ENCODE measurements at places on chromosomes 2 and 18. TPM values are rescaled to one million over a fixed set of nuclear protein-coding genes. Genes with fewer than 3 reads are reported as not detected.
A peak's percentile ranks its signal among the peaks of the same experiment; 100 is the strongest.

The SMAD7 gene
- 10.7 TPM for polyA plus RNA-seq

The CD302 gene
- 14.3 TPM for polyA plus RNA-seq

The HOXD13 gene
- polyA plus RNA-seq = 0.05 TPM

GRCh38 chr2:198698230-198698629 lies 759.5 kb downstream of the SATB2 start:
- DNase-seq = no peak

DNA sequence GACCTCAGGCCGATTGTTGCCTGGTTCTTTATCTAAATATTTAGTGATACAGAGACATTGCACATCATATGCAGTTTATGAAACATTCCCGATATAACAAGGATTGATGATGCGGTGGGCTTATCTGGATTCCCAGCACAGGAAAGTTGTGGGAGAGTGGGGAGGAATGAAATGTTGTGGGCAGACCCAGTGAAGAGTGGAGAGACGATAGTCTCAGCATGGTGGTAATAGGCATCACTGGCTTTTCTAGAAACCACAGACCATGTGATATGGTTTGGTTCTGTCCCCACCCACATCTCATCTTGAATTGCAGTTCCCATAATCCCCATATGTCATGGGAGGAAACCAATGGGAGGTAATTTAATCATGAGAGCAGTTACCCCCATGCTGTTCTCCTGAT lies 34.8 kb upstream of the RND3 start:
- no peak for DNase-seq

The CTAGE1 gene
- polyA plus RNA-seq = not detected

DNA sequence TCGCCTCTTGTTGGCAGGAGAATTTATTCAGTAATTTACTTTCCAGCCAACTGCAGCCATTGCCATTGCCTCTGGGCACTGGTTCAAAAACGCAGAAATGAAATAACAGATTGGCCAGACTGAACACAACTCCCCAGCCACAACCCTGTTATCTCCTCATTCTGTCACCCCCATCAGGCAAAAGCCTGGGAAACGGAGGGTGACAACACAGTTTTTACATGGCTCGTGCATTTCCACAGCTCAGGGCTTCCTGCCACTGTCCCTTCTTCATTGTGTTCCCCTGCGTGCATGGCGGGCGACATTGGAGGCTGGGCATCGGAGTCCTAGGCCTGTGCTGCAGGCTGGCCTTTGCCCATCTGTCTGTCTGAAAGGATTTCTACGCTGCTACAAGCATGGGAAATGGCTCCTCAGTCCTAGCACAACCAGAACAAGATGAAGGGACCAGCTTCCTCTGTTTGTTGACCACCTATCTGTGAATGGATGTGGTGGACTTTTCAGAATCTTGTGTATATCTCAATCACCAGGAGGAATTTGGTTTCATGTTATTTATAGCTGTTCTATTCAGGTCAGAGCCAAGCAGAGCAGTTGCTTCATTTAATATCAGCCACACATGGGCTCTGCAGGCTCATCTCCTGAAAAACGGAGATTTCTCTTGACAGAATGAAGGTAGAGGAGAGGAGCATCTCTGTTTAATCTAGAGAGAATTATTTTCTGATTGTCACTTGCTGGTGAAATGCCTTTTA lies 107.0 kb downstream of the MGAT5 start:
- DNase-seq = peak; percentile 86

The POTEJ gene
- polyA plus RNA-seq = not detected

The MBD2 gene
- polyA plus RNA-seq = 42.7 TPM

GRCh38 chr2:117942551-117942950 lies 71.3 kb downstream of the CCDC93 start:
- no peak for DNase-seq

GRCh38 chr2:22487036-22487435 lies 897.9 kb upstream of the KLHL29 start:
- no peak for DNase-seq

DNA sequence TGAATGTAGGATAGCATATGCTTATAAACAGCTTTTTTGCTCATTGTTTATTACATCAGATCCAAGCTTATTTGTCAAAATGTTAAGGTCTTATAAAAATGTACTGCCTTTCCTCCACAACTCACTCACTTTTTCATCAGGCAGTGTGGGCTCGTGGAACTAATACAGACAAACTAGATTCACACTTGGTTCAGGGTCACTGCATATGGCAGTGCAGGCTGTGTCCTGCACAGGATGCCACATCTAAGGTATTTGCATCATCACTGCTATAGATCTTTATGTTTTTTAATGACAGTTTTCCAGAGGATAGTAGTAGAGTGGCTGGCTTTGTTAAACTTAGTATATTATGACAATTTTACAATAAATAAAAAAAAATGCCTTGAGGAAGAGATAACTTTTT lies 381.0 kb downstream of the CLIP4 start:
- no peak for DNase-seq

GRCh38 chr2:241553981-241554380 lies 4.6 kb upstream of the BOK start:
- DNase-seq = no peak
